ENCODE measurements at places on chromosomes 1 and 21. TPM values are rescaled to one million over a fixed set of nuclear protein-coding genes. Genes with fewer than 3 reads are reported as not detected.

Gene OR2M5
- total RNA-seq = not detected

Gene TRIM17
- 6.1 TPM for total RNA-seq

Gene CNKSR1
- 16.8 TPM for total RNA-seq

Gene PSMB2
- 75.4 TPM for total RNA-seq

Gene ZBED6
- 9.1 TPM for total RNA-seq

Gene ARHGEF16
- 31.5 TPM for total RNA-seq

DNA sequence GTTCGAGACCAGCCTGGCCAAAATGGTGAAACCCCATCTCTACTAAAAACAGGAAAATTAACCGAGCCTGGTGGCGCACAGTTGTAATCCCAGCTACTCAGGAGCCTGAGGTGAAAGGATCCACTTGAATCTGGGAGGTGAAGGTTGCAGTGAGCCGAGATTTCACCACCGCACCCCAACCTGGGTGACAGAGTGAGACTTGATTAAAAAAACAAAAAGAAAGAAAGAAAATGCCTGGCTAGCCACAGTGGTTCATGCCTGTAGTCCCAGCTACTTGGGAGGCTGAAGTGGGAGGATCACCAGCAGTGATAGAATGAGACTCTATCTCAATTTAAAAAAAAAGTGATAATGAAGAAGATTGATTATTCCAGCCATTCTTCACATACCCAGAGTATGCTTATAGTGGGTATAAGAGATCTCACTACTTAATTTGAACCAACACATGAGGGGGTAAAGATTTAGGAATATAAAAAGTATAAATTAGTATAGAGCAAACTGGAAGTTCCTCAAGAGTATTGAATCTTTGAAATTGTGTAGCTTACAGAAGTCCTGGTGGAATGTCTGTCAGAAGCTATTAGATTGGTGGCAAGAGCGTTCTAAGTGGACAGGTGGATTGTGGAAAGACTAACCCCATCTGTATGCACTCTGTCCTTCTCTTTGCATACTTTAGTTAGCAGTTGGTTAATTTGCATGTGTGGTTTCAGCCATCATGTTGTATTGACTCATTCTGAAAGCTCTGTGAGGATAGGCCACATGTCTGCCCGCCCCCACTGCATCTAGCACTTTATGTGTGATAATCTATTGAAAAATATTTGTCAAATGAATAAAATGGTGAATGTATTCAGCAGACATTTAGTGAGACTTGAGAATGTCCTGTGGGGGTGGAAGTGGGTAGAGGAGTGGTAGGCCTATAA lies 25.0 kb downstream of the RLF start:
- no peak for DNase-seq

DNA sequence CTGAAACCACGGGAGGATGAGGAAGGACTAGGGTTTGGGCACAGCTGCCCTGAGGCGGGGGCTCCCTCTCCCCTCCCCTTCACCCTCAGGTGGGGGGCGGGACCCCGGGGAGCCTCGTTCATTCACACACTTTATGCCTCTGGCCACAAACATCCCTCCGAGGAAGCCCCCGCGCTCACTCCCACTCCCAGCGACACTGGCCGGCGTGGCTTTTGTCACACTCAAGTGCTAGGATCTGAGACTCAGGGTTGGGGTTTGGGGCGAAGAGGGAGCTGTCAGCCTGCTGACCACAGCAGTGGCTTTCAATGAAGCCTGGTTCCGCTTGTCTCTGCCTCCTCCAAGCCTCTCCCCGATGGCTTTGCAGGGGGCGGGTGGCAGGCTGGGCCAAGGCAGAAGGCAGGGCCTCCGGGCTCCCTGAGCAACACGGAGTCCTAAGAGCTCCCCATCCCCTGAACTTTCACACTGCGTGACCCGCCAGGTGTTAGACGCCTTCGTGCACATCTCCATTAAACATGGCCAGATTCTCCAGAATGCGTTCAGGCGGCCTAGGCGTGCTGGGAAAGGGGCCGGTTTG lies 178.1 kb downstream of the NPHP4 start:
- DNase-seq = no peak

DNA sequence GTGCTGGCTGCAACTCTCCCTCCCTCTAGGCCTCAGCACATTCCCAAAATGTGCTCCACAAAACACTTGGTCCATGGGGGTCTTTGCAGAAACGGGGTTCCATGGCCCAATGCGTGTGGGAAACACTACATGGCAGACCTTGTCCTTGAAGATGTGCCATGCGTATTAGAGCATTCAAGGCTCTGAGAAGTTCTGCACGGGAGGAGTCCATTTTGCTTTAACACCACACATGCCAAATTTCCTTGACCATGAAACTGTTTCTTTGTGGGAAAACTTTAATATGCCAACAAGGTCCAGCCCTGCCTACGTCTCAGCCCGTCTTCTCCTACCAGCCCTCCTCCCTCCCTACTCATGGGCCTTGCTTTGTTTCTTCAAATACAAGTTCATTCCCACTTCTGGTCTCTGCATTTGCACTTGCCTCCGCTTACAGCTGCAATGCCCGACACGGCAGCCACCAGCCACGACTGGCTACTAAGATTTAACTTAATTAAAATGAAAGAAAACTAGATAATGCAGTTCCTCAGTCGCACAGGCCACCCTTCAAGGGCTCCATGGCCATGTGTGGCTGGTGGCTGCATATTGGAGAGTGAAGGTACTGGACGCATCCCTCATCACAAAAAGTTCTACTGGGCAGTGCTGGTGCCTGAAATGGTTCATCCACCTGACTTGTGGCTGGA lies 19.2 kb upstream of the TAS1R2 start:
- DNase-seq = no peak

GRCh38 chr21:26813426-26813998 lies 31.7 kb downstream of the ADAMTS1 start:
- no peak for DNase-seq

DNA sequence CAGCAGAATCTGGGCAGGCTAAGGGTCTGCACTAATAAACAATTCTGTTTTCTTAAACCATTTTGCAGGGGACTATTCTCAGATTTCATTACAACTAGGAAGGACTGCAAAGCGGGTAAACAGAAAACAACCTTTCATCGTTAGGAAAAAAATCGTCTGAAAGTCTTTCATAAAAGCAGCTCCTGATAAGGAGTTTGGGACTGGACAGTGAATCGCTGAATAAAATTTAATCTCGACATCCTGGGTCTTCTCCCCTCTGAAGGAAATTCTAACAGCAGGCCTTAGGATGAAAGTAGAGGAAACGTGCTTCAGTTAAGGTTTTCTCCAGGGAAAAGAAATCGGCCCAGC lies 471 bp upstream of the MTF2 start:
- DNase-seq = no peak

- no peak for DNase-seq
Observed at GRCh38 chr1:103997631-103998030, 247.9 kb downstream of the AMY1C start.

DNA sequence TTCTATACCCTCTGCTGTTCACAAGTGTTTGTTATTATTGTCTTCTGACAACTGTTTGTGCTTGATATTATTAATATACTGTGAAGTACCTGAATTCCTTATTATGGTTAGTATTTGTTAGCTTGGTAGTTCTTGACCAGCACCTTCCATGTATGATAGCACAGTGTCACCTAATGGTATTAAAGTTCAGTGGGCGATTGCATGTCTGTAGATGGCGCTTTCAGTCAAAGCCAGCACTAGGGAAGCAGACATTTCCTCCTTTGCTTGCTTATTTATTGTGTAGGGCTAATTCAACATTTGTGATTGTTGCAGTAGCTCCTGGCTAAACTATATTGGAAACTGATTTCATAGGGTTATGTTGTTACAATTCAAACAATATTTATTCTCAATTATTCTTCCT lies 218.0 kb downstream of the ZP4 start:
- DNase-seq = no peak

DNA sequence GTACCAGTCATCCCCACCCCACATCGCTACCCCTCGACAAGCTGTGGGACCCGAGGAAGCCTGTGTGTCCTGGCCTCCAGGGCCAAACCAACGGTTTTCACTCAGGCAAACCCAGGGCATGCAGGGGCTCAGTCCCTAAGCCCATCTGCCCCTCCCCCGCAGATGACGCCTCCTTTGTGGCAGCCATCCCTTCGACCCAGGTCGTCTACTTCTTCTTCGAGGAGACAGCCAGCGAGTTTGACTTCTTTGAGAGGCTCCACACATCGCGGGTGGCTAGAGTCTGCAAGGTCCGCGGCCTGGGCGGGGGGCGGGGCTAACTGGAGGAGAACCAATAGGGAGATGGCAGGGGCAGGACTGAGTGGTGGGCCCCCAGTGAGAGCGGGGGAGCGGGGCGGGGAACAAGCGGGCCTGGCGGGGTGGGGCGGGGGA lies 7.4 kb downstream of the SEMA4A start:
- no peak for DNase-seq

DNA sequence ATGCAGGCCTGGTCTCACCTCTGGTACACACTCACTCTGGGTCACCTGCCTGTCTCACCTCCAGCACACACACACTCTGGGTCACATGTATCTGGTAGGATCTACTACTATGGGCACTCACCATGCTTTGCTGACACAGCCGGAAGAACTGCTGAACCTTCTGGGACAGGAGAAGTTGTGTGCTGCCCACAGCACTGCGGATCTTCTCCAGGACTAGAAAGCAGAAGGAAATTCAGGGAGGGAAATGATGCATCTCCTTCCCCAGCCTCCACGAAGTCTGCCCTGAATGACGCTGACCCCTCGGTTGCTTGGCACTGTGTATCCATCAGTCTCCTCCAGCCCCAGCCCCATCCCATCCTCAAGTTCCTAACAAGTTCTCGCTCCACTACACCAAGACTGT lies 7.9 kb upstream of the SMIM12 start:
- DNase-seq = no peak

GRCh38 chr1:196380316-196380715 lies 227.9 kb downstream of the KCNT2 start:
- no peak for DNase-seq

DNA sequence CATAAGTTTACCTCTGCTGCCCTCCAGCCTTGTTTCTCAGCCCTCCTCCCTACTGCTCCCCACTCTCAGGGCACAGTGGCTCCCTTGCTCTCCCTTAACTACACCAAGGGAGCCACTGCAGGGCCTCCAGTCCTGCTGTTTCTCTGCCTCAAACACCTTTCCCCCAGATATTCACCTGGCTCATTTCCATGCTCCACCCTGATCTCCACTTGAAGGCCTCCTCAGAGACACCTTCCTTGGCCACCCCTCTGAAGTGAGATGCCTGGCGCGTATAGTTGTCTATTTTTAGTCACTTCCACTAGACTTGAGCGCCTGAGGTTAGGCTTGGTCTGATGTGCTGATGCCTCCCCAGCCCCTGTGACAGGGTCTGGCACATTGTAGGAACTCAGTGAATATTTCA lies 34.9 kb downstream of the SEC16B start:
- DNase-seq = no peak

GRCh38 chr21:24197923-24198322 lies 1409.4 kb downstream of the MRPL39 start:
- no peak for DNase-seq

- no peak for DNase-seq
Observed at GRCh38 chr21:32712043-32712442, 15.8 kb downstream of the SYNJ1 start.

GRCh38 chr1:31669786-31670592 lies 25.3 kb upstream of the PEF1 start:
- peak; percentile 23 for DNase-seq

DNA sequence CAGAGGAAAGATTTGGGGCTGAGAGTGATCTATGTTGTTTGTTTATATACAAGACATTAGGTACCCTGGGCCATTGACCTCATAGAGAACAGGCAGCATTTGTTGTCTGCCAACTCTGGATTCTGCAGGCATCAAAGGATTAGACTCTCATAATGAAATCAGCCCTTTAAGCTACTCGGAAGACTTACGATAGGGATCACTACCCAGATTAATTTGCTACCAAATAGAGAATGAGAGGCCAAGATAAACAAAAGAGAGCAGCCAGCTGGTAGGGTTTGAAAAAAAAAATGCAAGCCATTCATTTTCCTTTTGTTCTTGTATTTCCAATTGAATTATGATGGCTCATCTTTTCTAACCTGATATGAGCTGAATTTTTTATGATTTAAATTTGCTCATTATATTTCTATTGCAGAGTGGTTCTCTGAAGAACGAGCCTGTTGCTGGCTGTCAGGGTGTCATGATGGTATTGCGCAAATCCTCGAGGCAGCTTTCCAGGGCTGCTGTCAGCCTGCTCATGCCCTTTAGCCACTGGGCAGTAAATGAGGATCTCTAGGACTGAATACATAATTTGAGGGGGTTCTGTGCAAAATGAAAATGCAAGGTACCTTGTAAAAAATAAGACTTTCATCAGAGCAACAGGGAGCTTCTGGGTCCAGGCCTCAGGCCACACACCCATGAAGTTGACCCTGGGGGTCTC lies 116.4 kb upstream of the KCNJ15 start:
- peak; percentile 26 for DNase-seq

DNA sequence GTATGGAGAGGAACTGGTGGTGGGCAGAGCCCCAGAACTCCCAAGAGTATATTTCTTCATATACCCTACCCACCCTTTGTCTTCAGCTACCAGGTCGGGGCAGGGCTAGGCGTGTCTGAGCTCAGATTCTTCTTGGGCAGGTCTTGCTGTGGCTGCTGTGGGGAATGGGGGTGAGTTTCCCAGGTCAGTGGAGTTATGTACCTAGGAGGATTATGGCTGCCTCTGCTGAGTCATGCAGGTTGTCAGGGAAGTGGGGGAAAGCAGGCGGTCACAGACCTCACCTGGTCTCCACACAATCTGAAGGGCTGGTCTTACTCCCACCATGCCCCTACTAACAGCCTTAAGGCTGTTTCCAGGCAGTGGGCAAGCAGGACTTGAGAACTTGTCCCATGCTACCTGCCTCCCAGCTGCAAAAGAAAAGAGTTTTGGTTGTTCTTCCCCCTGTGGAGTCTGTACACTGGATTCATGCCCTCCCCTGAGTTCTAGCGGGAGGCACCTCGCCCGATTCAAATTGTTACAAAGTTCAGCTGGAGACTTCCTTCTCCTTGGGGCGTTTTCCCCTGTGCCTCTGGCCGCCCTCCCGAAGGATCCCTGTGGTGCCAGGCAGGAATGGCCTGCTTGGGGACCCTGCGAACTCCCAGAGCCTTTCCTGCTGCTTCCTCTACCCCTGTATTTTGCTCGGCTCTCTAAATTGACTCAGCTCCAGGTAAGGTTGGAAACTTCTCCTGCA lies 58.6 kb downstream of the NPHS2 start:
- DNase-seq = no peak

- no peak for DNase-seq
Observed at GRCh38 chr1:38332649-38333310, 286.2 kb upstream of the POU3F1 start.

- no peak for DNase-seq
Observed at GRCh38 chr1:243378669-243379068, 122.8 kb downstream of the SDCCAG8 start.

- DNase-seq = no peak
Observed at GRCh38 chr1:151871284-151872030, 17.9 kb upstream of the THEM5 start.
